ENCODE measurements at places on chromosomes 1 and 21.
A peak's percentile ranks its signal among the peaks of the same experiment; 100 is the strongest.

GRCh38 chr1:49136738-49137251 is 360.1 kb upstream of the BEND5 start:
- no peak for DNase-seq

DNA sequence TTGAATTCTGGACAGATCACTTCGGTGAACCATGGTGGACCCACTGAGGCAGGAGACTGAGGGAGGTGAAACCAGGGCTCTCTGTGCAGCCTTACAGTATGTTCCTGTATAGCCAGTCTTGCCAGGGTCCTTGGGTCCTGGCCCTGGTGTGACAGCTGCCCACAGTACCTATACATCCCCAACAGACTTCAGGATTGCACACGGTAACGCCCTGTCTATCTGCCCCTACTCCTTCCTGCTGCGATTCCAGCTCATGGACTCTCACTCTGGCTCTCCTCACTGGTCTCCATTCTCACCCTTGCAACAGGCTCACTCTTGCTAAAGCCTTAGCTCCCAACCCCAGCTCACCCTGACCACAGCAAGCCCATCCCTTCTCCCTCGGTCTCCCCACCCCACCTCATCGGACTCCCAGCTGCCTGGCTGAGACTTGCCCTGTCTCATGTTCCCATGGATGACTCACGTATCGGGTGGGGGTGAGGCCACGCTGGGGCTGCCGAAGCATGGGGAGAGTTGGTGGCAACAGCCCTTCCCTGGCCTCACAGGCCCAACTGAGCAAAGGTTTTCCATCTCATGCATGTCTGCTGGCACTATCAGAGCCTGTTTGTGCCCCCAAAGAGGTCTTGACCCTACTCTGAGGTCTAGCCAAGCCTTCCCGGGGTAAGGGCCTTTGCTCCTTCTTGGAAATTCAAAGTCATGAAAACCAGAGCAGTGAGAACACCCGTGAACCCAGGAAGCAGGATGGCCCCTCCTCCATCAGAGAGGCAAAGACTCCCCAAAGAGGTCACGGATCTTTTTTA is 7.1 kb downstream of the PHLDA3 start:
- peak; percentile 81 for DNase-seq

DNA sequence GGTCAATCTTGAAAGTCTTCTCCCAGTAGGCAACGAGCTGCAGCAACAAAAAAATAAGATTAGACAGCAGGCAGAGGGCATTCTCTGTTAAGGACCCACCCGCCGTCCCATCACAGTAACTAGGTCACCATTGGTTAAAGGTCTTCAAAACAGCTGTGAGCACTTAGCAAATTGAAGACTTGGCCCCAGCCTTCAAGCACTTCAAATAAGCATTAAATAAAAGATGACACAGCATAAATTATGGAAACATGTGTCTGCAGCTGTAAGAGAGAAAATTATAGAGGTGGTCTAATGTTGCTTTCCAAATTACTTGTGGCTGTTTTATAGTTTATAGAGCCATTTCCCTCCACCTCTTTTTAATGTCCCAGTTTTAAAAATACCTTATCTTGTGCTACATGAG is 61.2 kb downstream of the VANGL1 start:
- no peak for DNase-seq

DNA sequence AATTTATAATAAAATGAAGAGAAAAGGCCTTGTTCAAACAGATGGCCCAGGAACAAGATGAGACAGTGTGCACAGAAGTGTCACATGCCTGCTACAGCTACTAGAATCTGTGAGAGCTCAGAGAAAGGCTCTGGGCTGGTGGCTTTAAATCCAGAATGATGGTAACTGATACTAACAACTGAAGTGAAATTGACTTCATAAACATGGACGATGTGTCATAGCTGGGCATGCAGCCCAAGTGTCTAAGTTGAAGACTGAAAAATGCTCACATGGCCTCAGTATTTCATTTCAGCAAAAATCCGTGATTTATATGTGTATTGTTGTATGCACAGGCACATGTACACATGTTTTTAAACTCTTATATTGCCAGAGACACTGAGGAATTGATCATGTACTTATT is 208.3 kb upstream of the RUNX1 start:
- DNase-seq = peak; percentile 43

GRCh38 chr21:36465478-36465877 is 14.4 kb downstream of the CLDN14 start:
- DNase-seq = no peak

DNA sequence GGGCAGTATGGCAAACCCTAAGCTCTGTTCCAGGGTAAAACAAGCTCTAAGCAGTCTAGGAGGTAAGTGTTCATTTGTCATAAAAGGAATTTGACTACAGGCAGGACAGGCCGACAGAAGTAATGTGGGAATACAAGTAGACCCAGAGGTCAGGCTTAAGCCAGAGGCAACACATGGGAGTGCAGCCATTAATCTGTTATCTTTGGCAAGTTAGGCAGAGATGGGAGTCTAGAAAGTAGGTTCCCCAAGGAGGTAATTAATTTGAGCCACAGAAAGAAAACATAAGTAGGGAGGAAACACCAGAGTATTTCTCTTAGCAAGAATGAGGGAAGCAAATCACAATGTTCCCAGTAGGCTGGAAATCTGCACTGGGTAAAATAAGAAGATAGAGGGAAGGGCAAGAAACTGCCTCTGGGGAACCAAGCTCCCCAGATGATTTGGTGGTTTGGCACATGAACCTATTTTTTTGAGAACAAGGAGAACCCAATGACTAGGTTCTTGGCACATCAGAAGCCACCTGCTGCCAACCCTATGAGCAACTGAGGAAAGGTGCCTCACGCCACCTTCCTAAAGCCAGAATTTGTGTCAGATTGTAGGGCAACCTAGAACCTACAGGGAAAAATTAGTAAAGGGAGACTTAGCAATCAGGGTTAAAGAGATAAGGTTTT is 636.4 kb upstream of the PLXNA2 start:
- peak; percentile 36 for DNase-seq

- no peak for DNase-seq
Measured at GRCh38 chr1:223747838-223748335, 35.5 kb downstream of the CAPN2 start.

GRCh38 chr1:210915890-210916507 is 217.9 kb downstream of the KCNH1 start:
- DNase-seq = no peak

DNA sequence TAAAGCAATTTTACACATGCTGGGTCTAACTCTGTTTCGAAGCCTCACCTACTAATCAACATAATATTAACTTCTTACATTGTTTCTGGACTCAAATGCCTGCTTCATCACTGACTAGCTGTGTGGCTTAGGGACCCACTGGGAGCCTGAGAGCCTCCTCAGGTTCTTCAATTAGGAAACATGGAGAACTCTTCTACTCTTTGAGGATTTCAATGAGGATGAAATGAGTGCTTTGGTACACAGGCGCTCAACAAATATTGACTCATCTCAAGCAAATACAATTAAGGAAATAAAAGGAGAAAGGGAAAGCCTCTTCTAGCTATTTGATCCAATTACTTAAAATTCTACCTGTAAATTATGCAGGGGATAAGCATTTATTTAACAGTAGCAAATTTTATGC is 84.4 kb upstream of the JAK1 start:
- DNase-seq = no peak

DNA sequence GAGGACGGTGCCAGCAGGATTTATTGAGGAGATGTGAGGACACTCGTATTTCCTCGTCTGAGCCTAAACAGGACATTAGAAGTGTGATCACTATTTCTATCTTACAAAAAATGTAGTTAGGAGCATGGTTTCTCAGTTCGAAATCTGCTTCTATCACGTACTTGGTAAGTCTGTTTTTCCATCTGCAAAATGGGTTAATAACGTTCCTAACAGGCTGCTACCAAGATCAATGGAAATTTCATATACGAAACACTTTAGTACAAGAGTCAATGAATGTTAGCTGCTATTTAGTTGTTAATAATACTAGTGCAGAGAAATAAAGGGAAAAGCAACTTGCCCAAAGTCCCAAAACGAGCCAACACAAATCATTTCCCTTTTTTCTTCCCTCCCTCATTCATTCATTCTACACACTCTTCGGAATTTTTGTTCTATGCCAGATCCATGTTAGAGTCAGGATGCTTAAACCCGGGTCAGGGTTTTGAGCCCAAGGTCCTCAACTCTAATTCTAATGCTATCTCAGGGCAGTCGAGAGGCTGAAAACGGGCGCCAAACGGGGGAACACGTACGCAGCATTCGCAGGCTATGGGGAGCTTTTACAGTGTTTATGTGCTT is 608 bp downstream of the SNRNP40 start:
- DNase-seq = no peak

DNA sequence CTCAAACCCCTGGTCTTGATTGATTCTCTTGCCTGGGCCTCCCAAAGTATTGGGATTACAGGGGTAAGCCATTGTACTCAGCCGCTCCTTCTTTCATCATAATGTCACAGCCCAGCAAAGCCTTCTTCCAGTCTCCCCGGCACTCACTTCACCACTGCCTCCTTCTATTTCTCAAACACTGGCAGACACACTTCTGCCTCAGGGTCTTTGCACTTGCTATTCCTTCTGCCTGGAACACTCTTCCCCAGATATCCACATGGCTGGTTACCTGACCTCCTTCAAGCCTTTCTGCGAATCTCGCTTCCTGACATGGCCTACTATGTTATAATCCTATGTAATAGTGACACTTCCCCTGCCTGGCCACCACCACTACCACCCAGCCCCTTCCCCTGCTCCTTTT is 7.2 kb upstream of the SLC9A1 start:
- no peak for DNase-seq

DNA sequence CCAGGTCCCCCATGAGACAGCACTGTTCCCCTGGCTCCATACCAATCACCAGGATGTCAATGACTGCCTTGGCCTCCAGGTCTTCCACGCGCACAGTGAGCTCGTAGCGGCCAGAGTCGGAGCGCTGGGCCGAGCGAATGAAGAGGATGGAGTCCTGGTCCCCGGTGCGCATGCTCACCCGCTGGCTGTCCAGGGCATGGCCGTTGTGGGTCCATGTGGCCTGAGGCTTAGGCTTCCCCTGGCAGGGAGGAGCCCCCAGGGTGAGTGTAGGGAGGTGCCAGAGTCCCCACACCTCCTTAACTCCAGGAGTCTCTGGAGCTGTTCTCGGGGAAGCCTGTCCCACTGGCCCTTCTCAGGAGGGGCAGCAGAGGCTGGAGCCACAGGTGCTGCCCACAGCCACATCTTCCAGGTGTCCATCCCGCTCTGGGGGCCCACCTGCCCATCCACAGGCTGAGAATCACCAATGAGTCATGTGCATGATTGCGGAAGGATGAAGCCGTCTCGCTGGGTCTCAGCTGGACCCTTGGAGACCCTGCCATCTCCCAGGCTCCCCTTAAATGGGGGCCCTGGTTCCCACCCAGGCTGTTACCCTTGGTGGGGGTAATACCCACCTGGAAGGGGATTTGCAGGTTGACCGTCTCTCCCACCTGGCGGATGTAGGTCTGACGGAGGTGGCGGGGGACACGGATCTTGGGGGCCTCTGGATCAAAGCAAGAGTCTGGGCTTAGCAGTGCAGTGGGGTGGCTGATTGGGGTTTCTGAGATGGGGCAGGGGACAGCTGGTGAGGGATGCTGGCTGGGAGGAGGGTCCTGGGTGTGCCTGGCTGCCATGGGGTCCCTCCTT is 4.1 kb downstream of the MYBPH start:
- no peak for DNase-seq

- DNase-seq = no peak
Measured at GRCh38 chr1:183073320-183073719, 50.1 kb downstream of the LAMC1 start.

DNA sequence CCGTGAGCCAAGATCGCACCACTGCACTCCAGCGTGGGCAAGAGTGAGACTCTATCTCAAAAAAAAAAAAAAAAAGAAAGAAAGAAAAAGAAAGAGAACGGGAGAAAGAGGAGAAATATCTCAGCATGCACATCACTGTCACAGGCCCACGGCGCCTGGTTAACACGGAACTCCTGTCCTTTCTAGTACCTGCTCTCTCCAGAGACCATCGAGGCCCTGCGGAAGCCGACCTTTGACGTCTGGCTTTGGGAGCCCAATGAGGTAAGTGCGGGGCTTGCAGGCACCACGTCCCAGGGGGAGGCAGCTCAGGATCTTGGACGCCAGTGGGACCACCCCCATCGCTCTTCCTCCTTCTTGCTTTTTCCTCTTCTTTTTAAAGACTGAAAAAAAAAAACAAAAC is 100.4 kb downstream of the PDE9A start:
- DNase-seq = no peak

GRCh38 chr1:44059664-44060355 is 28.5 kb upstream of the SLC6A9 start:
- no peak for DNase-seq

GRCh38 chr1:5742032-5742431 is 250.2 kb downstream of the NPHP4 start:
- DNase-seq = no peak

GRCh38 chr1:212512816-212513559 is 80.3 kb downstream of the NENF start:
- DNase-seq = no peak

- DNase-seq = no peak
Measured at GRCh38 chr1:109316506-109316905, 9.7 kb upstream of the MYBPHL start.

GRCh38 chr1:212608959-212609700 is 569 bp downstream of the ATF3 start:
- peak; percentile 63 for DNase-seq

GRCh38 chr1:94949681-94950661 is 23.1 kb upstream of the CNN3 start:
- no peak for DNase-seq

- DNase-seq = no peak
Measured at GRCh38 chr21:45091550-45092322, 17.4 kb downstream of the ADARB1 start.

- DNase-seq = no peak
Measured at GRCh38 chr1:38786040-38786436, 73.5 kb downstream of the RRAGC start.

GRCh38 chr1:69836971-69837636 is 269.4 kb downstream of the LRRC7 start:
- no peak for DNase-seq

GRCh38 chr1:246364415-246364941 is 142.6 kb downstream of the SMYD3 start:
- DNase-seq = no peak

DNA sequence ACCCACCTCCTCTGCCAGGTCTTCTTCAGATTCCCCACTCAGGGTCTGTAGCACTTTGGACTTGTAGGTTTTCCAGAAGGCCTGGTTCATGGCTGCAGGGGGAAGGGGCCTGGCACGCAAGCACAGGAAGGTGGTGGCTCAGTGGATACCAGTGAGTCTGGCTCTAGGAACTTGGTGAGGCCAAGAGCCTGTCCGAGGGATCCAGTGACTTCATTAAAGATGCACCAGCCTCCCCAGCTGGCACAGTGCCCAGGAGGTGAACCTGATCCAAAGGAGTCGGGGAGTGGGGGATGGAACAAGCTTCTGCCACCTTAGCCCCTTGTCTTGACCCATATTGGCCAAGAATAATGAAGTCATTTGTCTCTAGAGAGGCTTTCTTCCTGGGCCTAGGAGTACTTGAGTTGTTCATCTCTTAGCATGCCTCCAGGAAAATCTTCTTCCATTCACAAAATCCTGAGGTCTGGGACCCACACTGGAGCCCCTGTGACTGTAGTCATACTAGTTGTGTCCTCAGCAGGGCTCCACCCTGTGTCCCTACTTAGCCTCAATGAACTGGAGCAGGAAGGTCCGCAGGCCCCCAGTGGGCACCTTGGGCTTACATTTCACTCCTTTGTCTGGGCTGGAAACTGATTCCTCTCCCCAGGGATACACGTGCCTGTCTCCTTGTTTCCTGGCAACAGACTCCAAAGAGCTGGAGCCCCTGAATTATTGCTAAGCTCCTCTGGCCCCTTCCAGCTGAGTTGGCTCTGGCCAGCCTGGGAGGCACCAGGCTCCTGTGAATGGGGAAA is at the start of gene C1orf232:
C1orf232 (minus strand) TSS at position 554 of the 788 bp plus-strand sequence; CDS start at position 90, 464 bp downstream.
- no peak for DNase-seq

GRCh38 chr21:44784810-44785209 is 16.8 kb downstream of the UBE2G2 start:
- DNase-seq = no peak

All from breast epithelium (tissue), 4 donors.